Activated naive CD8-positive, alpha-beta T cell treated with anti-CD3 and anti-CD28 coated beads, Interleukin-2, amount 10 ng/mL, durations not matched to agents 7 days and 5 days (primary cell): ENCODE measurements at places on chromosomes 3 and 15. TPM values are rescaled to one million over a fixed set of nuclear protein-coding genes. Genes with fewer than 3 reads are reported as not detected.

DNA sequence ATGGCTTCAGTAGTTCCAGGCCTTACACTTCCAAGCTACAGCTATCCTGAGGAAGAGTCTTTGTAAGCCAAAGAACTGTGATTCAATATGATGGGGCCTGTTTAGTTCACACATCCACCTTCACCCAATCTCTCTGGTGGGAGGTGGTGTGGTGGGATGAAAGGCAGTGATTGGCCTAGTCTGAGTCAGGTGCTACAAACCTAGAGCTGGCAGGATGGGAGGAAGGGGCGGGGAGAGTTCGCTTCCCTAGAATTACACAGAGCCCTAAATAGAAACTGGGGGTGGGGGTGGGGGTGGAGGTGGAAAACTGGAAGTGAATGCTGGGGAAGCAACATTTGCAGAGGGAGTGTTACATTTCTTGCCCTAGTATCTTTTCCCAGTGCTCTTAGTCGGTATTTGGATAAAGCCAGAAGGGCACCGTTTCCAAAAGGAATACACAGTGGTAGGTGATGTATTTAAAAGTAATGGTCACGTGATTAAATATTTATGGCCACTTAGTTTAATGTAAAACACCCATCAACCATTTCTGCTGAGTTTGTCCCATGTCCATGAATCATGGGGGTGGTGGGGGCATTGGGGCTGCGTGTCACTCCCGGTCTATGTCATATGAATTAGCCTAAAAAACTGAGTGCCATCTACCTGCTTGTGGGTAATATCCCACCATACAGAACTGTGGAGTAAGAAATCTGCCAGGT is 247.6 kb upstream of the PROK2 start:
- no peak for DNase-seq

DNA sequence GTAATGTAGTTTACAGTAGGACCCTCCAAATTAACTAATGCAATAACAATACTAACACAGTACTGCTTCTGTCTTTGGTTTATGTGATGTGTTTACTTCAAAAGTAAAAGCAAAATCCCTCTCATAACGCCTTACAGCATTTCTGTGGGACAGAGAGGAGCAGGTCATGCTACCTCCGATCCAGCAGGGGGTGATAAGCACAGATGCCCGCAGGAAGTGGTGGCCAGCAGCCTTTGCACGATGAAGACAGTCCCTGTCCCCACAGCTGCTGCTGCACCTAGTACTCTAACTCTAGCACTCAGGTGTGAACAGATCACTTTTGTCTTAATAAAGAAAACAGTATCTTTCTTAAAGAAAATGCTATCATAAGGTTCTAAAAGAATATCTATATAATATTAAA is 38.3 kb downstream of the ANO10 start:
- DNase-seq: no peak

DNA sequence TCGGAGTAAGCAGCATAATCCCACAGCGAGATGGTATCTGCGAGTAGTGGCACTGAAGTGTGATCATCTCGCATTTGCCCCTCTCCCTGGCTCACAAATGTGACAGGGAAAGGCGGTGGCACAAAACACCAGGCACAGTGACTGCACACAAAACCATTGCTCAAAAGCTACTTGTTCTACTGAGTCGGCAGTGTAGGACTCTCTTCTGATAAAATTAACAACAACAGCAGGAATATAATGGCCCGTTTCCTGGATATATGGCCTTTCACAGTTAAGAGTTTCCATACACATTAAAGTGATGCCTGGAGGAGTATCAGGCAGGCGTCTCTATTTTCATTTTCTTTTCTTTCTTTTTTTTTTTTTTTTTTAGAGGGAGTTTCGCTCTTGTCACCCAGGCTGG is 69.0 kb downstream of the MYO1E start:
- no peak for DNase-seq

DNA sequence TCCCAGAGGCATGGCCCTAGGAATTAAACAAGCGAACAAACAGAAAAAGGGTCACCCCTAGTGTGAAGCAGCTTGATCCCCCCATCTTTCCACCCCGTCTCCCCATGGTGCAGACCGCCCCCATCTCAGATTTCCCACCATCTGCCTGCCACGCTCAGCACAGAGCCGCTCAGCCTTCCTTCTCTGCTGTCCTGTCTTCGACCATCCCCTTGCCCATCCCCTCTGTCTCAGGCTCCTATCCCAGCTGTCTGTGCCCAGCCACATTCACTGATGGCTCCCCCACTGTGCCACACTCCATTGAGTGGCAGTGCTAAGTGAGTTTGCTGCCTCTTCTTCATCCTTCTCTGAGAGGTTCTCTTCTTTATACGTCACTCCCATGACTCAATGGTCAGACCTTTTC is 11.7 kb upstream of the BTBD1 start:
- no peak for DNase-seq

GRCh38 chr3:50241713-50242380 is 5.8 kb downstream of the GNAI2 start:
- peak; percentile 46 for DNase-seq

- no peak for DNase-seq
Observed at GRCh38 chr15:25597571-25597970, 158.7 kb upstream of the UBE3A start.

The MORC1 gene
- total RNA-seq: not detected
